ENCODE measurements at places on chromosomes 7 and 10.

GRCh38 chr10:61786728-61787127, 114.8 kb upstream of the ARID5B start:
- ATAC-seq = peak; percentile 83

DNA sequence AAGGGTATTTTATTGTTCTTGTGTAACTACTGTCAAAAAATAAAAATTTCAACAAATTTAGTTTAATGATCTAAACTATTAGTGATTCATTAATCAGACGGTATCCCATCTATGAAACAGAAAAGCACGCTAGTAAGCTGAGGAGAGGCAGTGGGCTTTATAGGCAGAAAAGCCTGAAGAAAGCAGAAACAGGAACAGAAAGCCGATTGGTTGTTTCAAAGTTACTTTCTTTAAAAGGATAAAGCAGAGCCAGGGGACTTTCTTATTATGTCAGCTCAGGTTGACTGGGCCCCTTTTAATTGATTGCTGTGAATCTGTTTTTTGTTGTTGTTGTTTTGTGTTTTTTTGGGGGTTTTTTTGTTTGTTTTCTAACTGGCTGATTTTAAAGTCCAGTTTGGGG, 105.5 kb downstream of the TES start:
- no peak for ATAC-seq

DNA sequence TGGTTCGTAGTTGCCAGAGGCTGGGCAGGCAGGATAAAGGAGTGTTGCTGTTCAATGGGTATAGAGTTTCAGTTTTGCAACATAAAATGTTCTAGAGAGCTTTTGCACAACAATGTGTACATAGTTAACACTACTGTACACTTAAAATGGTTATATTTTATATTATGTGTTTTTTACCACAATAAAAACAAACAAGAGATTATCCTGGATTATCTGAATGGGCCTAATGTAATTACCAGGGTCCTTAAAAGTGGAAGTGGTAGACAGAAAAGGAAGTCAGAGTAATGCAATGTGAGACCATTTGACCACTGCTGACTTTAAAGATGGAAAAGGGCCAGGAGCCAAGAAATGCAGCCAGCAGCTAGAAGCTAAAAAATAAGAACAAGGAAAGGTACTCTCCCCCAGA, 159.7 kb downstream of the SGMS1 start:
- ATAC-seq = no peak

GRCh38 chr10:105288026-105288425, 646.9 kb downstream of the SORCS3 start:
- no peak for ATAC-seq

GRCh38 chr10:75426880-75427279, 4.5 kb upstream of the LRMDA start:
- ATAC-seq = no peak

DNA sequence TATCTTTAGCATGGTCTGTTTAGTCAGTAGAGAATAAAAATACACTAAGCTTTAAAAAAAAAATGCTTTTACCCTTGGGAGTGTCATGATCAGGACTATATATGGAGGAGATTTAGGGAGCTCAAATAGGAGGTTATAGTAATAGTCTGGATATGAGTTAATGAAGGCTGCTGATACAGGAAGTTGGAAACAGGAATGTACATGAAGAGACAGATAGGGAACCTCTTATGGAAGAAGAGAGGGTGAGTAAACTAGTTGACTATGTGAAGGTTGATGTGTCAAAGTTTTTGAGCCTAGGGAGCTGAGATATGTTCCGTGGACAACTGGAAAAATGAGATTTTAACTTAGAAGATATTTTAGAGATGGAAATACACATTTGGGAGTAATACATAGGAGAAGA, 472.0 kb upstream of the FZD8 start:
- no peak for ATAC-seq

- no peak for ATAC-seq
Measured at GRCh38 chr7:55306331-55306730, 58.8 kb upstream of the LANCL2 start.
